ENCODE measurements at places on chromosomes 5 and 9.

DNA sequence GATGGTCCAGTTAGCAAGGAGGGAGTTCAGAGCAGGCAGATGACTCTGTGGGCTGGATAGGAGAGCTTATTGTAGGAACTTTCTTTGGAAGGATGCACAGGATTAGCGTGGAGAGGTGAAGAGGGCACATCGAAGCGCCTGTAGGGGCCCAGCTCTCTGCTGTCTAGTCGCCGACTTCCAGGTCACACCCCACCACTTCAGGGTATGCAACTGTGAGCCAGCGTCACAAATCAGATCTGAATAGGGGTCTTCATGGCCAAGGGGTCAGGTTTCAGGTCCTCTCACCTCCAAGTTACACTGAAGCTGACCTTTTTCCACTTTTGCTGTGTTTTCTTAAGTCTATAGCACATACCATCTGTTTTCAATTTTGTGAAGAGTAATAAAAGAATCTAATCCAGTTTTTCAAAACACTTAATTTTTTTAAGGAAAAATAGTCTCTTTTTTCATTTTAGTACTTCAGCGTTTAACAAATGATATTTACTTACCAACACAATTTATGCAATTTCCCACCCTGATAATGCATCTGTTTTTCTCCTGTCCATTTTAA is 364.2 kb upstream of the CLINT1 start:
- DNase-seq = no peak

DNA sequence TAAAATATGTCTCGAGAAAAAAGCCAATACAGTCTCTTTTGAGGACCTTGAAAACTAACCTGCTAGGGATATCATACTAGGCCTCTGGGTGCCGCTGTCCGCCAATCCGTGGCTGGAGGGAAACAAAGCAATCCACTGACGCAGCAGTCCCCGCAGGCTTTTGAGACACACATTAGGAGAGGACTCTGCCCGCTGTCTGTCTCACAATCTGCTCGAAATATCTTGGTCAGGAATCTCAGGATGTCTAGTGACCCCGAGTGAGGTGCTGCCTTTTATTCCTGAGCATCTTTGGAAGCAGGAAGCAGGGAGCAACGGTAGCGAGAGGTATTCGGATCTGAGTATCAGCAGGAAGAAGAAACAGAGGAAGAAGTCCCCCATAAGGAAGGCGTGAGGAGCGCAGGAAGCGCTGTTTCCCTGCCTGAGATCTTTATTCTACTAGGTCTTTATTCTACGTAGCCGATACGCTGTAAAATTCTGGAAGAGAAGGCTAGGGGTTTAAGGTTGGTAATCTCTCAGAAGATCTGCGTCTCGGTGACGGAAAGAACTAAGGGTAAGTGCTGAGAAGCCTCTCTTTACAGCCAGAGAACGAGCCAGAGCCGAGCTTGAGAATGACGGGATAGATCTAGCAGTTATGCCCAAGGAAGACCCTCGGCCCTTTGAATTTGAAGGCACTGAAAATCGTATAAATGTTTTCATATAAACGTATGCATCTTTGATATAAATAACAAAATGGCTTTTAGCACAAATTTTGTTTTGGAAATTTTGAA is 4.0 kb upstream of the PCDHGA1 start:
- DNase-seq = peak; percentile 52

GRCh38 chr5:158074992-158075769 is 216.2 kb upstream of the CLINT1 start:
- DNase-seq = peak; percentile 53

DNA sequence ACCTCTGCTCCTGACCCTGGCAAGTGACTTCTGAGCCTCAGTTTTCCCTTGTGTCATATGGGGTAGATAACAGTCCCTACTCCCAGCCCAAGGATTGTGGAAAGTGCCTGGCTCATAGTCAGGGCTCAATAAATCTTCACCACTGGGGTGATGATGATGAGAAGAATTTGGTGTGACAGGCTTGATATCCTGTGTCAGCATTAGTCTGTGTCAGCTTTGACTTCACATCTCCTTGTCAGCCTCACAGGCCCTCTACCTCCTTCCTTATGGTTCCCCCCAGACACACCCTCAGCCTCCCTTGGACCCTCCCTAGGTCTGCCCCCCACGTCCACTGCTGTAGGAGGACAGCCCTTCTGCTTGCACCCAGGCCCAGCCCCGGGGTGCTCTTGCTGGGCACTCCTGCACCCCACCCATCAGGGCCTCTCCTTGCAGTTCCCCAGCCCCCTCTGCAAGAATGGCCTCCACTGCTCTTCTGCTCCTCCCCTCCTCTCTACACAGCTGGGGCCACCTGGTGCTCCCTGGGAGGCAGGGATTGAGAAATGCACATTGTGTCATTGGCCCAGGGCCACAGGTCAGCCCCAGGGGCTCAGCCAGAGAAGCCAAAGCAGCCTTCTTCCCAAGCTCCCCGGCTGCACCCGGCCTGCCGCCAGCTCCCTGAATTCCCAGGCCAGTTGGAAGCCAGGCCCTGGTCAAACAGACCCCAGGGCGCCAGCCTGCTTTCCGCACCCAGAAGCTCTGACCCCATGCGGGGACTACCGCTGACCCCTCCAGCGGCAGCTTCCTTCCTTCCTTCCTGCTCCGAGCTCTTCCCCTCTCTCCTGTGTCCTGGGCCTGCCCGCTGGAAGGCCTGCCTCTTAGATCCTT is 7.7 kb downstream of the FGFR4 start:
- DNase-seq = peak; percentile 44

DNA sequence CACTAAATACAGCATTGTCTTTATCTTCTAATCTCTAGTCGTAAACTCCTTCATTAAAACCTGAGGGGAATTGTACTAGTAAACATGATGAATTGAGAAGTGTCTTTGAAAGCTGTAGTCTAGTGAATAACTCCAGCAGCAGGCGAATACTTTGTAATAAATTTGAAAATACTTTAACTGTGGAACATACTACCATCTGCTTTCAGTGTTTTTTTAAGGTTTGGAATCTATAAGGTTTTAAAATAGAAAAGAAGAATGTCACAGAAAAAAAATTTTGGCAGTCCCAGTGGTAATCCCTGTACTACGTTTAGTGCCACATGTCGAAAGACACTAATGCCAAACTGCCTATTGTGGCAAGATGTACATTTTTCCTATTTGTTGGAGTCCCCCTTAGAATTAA is 379.0 kb upstream of the NUDT12 start:
- no peak for DNase-seq

DNA sequence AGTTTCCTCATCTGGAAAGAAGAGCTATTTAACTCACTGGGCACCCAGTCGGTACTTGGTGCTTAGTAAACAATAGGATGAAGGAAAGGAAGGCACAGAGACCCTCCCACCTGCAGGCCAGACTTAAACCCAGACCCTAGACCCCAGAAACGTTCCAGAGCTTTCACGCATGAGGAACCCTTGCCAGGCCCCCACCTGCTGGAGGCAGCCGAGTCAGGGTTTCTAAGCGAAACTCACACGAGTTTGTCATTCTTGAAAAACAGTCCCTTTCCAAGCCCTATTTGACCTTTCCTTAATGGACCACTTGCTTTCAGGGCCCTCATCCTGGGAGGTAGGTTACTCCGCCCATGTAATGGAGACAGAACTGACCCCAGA is 30.6 kb downstream of the NDUFA8 start:
- no peak for DNase-seq

DNA sequence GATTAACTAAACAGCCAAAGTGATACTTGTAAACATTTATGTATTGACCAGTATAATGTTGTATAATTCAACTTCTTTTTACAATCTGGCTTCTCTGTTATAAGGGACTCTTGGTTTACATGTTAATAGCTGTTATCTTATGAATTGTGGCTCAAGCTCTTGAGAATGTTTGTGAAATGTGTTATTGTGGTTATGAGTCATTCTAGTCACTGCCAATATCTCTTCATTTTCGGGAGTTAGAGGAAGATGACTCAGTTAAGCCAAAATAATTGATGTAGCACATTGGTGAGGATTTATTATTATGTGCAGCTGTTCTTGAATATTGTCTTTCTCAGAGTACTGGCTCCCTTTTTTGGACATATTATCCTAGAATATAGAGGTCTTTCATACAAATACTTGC is 655.2 kb upstream of the RIOK2 start:
- DNase-seq = peak; percentile 88

- no peak for DNase-seq
These were observed 182.1 kb downstream of the ADCY2 start for GRCh38 chr5:7578071-7578470.

DNA sequence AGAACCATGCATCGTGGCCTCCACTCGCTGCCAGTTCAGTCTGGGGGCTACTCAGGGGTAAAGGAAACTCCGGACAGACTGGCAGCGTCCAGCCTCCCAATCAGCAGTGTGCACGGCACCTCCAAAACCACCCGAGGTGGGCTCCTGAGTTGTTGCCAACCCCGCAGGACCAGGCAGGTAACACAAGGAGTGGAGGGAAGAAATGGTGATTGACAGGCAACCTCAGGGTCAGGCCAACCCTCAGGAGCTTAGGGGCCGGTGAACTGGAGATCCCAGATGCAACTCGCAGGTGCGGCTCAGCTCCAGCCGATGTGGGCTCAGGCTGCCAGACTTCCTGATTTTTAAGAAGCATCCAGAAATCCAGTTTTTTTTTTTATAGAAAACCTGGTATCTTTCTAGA is 37.3 kb upstream of the AKNA start:
- DNase-seq = no peak

GRCh38 chr5:153256-153655 is 38.0 kb upstream of the LRRC14B start:
- no peak for DNase-seq

GRCh38 chr9:132163457-132163875 is 1.6 kb downstream of the NTNG2 start:
- DNase-seq = no peak

- no peak for DNase-seq
These were observed 6.1 kb downstream of the S100Z start for GRCh38 chr5:76855961-76856360.

GRCh38 chr9:31304576-31304975 is 1079.9 kb upstream of the ACO1 start:
- DNase-seq = peak; percentile 32

DNA sequence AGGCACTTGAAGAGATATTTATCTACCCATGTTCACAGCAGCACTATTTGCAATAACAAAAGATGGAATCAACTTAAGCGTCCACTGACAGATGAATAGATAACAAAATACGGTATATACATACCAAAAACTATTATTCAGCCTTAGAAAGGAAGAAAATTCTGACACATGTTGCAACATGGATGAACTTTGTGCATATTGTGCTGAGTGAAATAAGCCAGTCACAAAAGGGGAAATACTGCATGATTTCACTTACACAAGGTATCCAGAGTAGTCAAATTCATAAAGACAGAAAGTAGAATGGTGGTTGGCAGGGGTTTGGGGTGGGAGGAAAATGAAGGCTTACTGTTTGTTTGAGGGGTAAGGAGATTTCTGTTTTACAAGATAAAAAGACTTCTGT is 66.0 kb downstream of the FBN2 start:
- no peak for DNase-seq

DNA sequence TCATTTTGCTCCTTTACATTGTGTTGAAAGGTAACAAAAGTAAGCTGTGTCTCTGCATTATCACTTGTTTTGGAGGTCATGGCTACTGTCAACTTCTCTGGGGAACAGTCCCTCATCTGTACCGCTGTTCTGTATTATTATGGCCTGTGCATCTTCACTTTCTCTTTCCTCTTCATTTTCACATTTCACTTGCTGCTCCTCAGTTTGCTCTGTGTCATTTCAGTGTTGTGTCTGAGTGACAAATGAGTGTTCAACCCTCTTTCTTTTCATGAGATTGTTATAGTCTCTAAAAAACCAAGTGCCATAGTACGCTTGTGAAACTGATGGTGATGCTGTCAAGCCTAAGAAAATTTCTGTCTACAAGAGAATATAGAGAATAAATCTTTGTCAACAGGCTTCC is 122.0 kb upstream of the FER start:
- no peak for DNase-seq

- no peak for DNase-seq
These were observed 81.3 kb downstream of the OXCT1 start for GRCh38 chr5:41788941-41789368.

DNA sequence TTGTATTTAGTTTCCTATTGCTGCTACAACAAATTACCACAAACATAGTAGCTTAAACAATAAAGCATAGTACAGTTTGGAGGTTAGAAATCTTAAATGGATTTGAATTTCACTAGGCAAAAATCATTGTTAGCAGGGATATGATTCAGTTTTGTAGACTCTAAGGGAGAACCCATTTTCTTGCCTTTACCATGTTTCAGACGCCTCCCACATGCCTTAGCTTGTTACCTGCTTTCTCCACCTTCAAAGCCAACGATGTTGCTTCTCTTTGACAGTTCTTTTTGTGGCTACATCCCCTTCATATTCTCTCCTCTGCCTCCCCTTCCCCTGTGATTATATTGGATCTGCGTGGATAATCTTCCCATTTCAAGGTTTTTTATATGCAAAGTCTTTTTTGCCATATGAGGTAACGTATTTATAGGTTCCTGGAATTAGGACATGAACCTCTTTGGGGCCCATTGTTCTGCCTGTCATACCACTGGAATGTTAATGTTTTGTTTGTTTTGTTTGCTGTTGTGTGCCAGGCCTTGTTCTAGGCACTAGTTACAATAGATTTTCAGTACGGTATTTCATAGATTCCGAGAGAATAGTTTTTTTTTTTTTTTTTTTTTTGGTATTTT is 54.1 kb downstream of the UHRF2 start:
- no peak for DNase-seq

GRCh38 chr9:97545486-97545885 is 44.0 kb downstream of the TMOD1 start:
- DNase-seq = no peak

- DNase-seq = no peak
These were observed 470 bp downstream of the IL31RA start for GRCh38 chr5:55851675-55851979.

DNA sequence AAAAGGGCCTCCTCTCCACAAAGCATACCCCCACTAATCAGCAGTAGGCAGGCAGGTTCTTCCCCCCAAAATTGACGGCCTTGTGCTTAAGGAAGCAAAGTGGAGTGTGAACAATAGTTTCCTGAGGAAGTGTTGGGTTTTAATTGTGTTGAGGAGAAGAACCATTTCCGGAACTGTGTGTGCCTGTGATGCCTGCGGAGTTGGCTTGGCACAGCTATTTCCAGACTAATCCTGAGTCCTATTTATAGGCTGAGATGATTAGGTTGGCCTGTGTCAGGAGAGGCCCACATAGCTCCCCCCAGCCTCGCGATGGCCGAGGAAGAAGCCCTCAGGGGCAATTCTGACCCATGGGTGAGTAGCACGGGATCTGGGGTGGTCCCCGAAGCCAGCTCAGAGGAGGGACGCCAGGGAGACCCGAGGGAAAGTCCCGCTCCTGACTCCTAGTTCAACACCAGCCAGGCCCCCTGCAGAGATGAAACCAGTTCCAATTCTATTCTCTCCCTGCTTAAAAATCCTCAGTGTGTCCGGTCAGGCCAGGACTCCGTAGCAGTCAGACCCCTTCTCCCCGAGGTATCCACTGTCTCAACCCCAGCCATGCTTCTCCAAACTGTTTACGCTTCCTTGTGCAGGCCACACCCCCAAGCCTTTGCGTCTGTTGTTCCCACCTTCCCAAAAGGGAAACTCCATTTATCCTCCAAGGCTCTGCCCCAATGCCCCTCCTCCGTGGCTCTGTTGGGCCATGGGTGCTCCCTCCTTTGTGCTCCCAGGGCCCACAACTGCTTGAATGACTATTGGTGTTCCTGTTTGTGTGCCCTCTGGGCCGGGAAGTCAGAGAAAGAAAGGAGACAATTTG is 18.1 kb downstream of the GSN start:
- DNase-seq = no peak

- DNase-seq = no peak
These were observed 551.0 kb downstream of the CCDC171 start for GRCh38 chr9:16103620-16104397.
